ENCODE measurements at places on chromosomes 7 and 10. TPM values are rescaled to one million over a fixed set of nuclear protein-coding genes. Genes with fewer than 3 reads are reported as not detected.
A peak's percentile ranks its signal among the peaks of the same experiment; 100 is the strongest.

GRCh38 chr10:35353805-35354204 is 17.5 kb downstream of the CCNY start:
- H3K27ac ChIP-seq: peak overlapping the region; percentile 43

Gene OR2AE1
- 0.20 TPM for total RNA-seq

DNA sequence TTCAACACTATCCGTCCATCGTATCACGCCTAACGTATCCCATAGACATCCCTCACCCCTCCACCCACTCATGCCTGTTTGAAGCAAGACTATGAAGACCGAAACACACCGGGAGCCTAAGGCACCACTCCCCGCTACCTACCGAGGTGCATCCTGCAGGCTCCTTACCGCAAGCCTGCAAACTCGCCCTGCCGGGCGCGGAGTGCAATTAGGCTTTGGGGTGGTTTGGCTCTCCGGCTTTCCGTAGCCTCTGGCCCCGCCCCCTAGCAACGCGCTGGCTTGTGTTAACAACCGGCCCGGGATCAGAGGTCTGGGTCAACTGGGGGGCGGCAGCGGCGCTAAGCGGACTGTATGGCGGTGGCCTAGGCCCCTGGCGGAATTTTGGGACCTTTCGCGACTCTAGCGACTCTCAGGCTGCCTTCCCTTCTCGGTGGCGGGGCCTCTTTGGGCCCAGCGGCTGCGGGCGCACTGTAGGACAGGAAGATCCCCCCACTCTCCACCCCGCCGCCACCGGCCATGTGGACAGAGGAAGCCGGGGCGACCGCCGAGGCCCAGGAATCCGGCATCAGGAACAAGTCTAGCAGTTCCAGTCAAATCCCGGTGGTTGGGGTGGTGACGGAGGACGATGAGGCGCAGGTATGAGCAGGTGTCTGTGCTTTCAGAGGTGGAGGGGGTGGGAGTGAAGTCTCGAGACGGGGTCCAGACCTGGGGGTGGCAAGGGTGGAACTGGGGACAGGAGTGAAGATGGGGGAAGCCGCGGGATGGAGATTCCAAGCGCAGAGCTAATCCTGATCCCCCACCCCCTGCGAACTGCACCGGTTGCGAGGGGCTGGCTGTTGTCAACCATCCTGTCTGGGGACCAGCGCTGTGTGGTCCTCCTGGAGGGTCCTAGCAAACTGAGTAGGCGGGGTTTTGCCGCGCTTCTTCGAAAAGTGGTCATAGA is at the start of gene CFAP69:
CFAP69 (plus strand) TSS at position 266 of the 943 bp plus-strand sequence; CDS start at position 517, 251 bp downstream.
- peak within 1 kb of the TSS; percentile 60 for H3K27ac ChIP-seq
- H3K36me3 ChIP-seq: no peaks in the 10 kb centered on the region
- peaks cover 21% of the 10 kb centered on the region for H3K4me1 ChIP-seq
- H3K27me3 ChIP-seq: peaks cover 28% of the 10 kb centered on the region
- peak; percentile 79 for DNase-seq

DNA sequence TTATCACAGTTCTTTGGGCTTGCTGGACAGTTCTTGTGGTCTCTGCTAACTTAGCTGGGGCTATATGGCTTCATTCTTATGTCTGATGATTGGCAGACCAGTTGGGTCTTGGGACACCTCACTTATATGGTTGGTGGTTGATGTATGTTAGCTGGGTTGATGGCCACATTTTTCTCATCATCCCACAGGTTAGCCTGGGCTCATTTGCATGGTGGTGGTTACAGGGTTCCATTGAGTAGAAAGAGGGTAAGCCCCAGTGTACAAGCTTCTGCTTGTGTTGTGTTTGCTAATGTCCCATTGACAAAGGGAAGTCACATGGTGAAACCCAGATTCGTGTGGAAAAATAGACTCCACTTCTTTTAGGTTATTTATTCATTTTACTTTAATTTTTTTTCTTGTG is 40.6 kb downstream of the TMEM60 start:
- no peaks in the 10 kb centered on the region for H3K27me3 ChIP-seq
- no peak overlapping the region for H3K27ac ChIP-seq
- peaks cover 34% of the 10 kb centered on the region for H3K4me1 ChIP-seq
- peaks cover 2% of the 10 kb centered on the region for H3K36me3 ChIP-seq

DNA sequence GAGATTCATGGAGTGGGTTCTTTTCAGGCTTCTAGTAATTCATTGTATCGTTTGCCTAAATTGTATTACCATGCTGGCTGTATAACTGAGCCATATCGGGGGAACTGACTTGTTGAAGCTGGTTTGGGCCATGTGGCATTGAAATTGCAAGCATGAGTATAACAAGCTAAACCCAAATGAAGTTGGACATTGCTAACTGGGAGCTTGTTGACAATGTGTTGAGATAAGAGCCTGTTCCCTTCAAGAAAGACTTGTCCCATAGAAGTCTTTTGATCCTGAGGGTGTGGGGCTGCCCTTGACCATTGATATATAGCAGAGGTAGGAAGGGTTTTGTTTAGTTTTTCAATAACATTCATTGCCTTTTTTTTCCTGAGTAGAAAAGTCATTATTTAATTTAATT is 156.0 kb downstream of the VTI1A start:
- no peaks in the 10 kb centered on the region for H3K36me3 ChIP-seq

GRCh38 chr10:5411941-5412276 is 448 bp upstream of the NET1 start:
- H3K4me3 ChIP-seq: peak overlapping the region; percentile 86
- peak overlapping the region; percentile 59 for H3K27ac ChIP-seq
- no peak for DNase-seq

Gene EVX1
- total RNA-seq: not detected

Gene CALML3
- not detected for total RNA-seq

- no peak overlapping the region for H3K27ac ChIP-seq
- H3K36me3 ChIP-seq: no peaks in the 10 kb centered on the region
- no peak overlapping the region for H3K4me3 ChIP-seq
- no peaks in the 10 kb centered on the region for H3K4me1 ChIP-seq
Observed at GRCh38 chr7:103687272-103687671, 241.3 kb upstream of the SLC26A5 start.

DNA sequence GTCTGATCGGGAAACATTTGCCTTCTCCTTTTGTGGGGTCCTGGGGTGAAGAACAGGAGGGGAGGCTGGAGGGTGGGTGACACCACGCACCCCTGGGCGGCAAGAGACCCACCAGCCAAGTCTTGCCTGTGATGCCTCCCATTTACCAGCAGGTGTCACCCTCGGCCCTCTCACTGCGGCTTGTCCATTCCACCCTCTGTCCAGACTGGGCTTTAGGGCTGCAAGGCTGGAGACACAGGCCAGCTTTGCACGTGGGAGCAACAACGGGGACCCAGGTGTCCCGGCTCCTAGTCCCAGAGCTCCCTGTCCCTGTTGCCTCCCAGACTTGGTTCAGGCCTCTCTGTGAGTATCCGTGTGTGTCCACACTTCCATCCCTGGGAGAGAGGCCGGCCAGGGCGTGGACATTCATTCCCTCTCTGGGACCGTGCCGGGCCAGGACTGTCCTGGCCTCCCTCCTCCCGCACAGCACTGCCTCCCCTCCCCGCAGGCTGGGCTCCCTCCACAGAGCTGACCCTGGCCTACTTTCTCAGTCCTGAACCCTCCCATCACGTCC is 36.2 kb upstream of the GTF2IRD1 start:
- H3K36me3 ChIP-seq: no peaks in the 10 kb centered on the region
- peak; percentile 26 for DNase-seq
- H3K4me1 ChIP-seq: no peaks in the 10 kb centered on the region
- H3K27me3 ChIP-seq: peaks cover 6% of the 10 kb centered on the region

- H3K4me3 ChIP-seq: no peak overlapping the region
- H3K27ac ChIP-seq: no peak overlapping the region
- no peaks in the 10 kb centered on the region for H3K4me1 ChIP-seq
- H3K27me3 ChIP-seq: no peaks in the 10 kb centered on the region
Observed at GRCh38 chr7:137671920-137672319, 174.9 kb downstream of the DGKI start.

Gene CARD11
- 120 TPM for total RNA-seq

DNA sequence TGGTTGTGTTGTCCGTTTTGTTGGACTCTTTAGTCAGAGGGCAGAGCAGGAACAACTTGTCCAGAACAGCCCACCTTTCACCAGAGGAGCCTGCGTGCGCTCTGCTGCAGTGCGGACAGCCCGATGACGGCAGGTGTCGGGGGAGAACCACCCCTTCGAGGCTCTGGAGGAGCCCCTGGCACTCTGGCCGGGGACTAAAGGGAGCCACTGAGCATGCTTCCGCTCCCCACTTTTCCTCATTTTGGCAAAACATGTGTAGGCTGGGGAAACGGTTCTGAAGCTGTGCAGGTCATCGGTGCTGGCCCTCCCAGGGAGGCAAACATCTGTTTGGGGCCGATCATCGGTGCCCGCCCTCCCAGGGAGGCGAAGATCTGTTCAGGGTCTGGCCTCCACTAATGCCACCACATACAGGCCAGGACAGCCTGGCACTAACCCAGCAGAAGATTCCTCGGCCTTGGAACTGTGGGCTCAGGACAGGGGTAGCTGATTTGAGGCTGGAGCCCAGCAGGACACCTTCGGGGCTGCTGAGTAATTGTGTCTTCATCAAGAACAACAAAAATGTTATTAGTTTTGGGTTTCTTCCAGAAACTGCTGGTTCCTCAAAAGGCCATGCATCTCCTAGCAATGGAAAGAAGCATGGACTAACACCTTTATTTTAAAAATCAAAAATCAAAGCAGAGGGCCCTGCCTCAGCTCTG is 124.4 kb upstream of the TCERG1L start:
- no peaks in the 10 kb centered on the region for H3K4me1 ChIP-seq
- no peak overlapping the region for H3K27ac ChIP-seq
- no peak overlapping the region for H3K4me3 ChIP-seq
- no peak for DNase-seq
- no peaks in the 10 kb centered on the region for H3K36me3 ChIP-seq
- no peaks in the 10 kb centered on the region for H3K27me3 ChIP-seq

Gene ZMIZ1
- 67.8 TPM for total RNA-seq

GRCh38 chr10:124590216-124591122 is 128.8 kb downstream of the LHPP start:
- H3K27ac ChIP-seq: no peak overlapping the region
- no peak overlapping the region for H3K4me3 ChIP-seq
- H3K4me1 ChIP-seq: peaks cover under 1% of the 10 kb centered on the region
- DNase-seq: no peak

- H3K36me3 ChIP-seq: no peaks in the 10 kb centered on the region
- H3K4me1 ChIP-seq: no peaks in the 10 kb centered on the region
- no peak overlapping the region for H3K27ac ChIP-seq
- no peak overlapping the region for H3K4me3 ChIP-seq
- no peak for DNase-seq
Observed at GRCh38 chr10:44557596-44558191, 172.8 kb upstream of the CXCL12 start.

- H3K4me3 ChIP-seq: no peak overlapping the region
- H3K27me3 ChIP-seq: no peaks in the 10 kb centered on the region
- peaks cover 10% of the 10 kb centered on the region for H3K36me3 ChIP-seq
- DNase-seq: no peak
- peaks cover 3% of the 10 kb centered on the region for H3K4me1 ChIP-seq
Observed at GRCh38 chr7:2567679-2568278, 9.0 kb downstream of the IQCE start.

Gene FGFBP3
- total RNA-seq: 2.5 TPM

- H3K27me3 ChIP-seq: peaks cover 2% of the 10 kb centered on the region
- no peaks in the 10 kb centered on the region for H3K4me1 ChIP-seq
- DNase-seq: no peak
- no peaks in the 10 kb centered on the region for H3K36me3 ChIP-seq
- no peak overlapping the region for H3K27ac ChIP-seq
- no peak overlapping the region for H3K4me3 ChIP-seq
Observed at GRCh38 chr10:122001698-122002097, 12.7 kb downstream of the TACC2 start.

GRCh38 chr7:24216576-24217125 is 67.3 kb upstream of the NPY start:
- no peak for DNase-seq
- no peak overlapping the region for H3K27ac ChIP-seq
- H3K4me1 ChIP-seq: no peaks in the 10 kb centered on the region
- H3K36me3 ChIP-seq: no peaks in the 10 kb centered on the region
- no peak overlapping the region for H3K4me3 ChIP-seq
- no peaks in the 10 kb centered on the region for H3K27me3 ChIP-seq

GRCh38 chr7:81526971-81527370 is 242.9 kb downstream of the HGF start:
- H3K27me3 ChIP-seq: no peaks in the 10 kb centered on the region
- H3K4me1 ChIP-seq: no peaks in the 10 kb centered on the region
- no peak overlapping the region for H3K4me3 ChIP-seq
- H3K36me3 ChIP-seq: no peaks in the 10 kb centered on the region

DNA sequence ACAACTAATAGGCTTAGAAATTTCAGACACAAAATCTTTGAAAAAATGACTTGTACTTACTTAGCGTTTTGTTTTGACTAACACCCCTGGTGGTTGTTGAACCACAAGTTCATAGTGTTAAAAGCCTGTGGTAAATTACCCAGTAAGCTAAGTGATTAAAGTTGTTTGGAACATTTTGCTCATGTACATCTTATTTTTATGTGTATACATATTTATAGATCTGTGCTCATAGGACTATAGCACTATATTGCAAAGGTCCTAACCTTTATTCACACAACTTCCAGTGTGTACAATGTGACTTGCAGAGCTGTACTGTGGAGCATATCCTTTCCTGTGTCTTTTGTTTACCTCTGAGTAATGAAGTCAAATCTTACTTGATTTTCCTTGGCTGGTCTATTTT is 79.6 kb downstream of the BMPR1A start:
- no peak for DNase-seq

DNA sequence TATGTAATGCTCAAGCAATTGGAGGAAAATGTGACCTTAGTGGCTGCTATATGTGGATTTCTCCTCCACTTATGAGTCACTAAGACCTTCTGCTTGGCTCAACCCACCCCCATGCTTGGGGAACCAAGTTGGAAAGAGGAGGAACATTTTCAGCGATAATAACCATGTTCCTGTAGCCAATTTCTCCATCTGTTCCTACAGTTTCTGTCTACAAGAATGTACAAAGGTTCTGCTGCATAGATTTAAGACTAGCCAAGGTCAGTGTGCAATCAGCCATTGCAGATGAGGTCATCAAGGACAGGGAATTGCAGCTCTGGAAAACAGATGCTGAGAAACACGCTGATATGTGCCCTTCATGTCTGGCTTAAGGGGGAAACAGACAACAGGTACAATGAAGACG is 5.6 kb upstream of the NRCAM start:
- H3K4me1 ChIP-seq: peaks cover 6% of the 10 kb centered on the region
- no peak for DNase-seq
- H3K27me3 ChIP-seq: peaks cover 35% of the 10 kb centered on the region
- no peak overlapping the region for H3K27ac ChIP-seq
- no peak overlapping the region for H3K4me3 ChIP-seq

Gene SPDYE2B
- total RNA-seq: not detected

- H3K27me3 ChIP-seq: no peaks in the 10 kb centered on the region
- no peak overlapping the region for H3K27ac ChIP-seq
- H3K4me3 ChIP-seq: no peak overlapping the region
- no peak for DNase-seq
- H3K36me3 ChIP-seq: no peaks in the 10 kb centered on the region
Observed at GRCh38 chr10:120375666-120376065, 81.4 kb upstream of the PLPP4 start.

DNA sequence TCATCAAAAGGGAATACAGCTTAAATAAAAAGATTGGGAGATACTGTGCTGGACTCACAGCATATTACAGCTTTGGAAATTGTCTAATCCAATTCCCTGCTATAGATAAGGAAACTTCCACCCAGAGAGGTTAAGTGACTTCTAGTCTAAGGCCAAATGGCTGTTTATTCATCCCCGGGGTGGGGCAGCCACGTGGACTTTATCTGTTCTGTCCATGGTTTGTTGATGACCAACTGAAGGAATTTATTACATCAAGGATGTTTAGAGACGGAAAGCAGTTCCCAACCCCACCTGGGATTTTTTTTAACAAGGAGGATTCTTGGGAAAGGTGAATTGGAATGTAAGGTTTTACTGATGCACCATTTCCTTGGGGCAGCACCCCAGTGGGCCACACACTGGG is 88.6 kb downstream of the ATXN7L1 start:
- H3K4me1 ChIP-seq: peaks cover 6% of the 10 kb centered on the region
- no peak for DNase-seq
- H3K4me3 ChIP-seq: no peak overlapping the region
- H3K27me3 ChIP-seq: peaks cover 18% of the 10 kb centered on the region
- H3K36me3 ChIP-seq: no peaks in the 10 kb centered on the region
- H3K27ac ChIP-seq: no peak overlapping the region

Gene GLI3
- total RNA-seq: not detected

All from activated T-helper 1 cell treated with anti-CD3 and anti-CD28 coated beads, Interleukin-12 subunit alpha, Interleukin-12 subunit beta, Interleukin-2, Interleukin-4 antibody, amounts not matched to agents 30 ng/mL and 10 ng/mL and 1 ng/mL, durations not matched to agents 14 hours and 24 hours and 36 hours (primary cell).